Gastrocnemius medialis (tissue), 4 donors: ENCODE measurements at places on chromosomes 11 and 22.

- no peak for DNase-seq
Measured at GRCh38 chr11:82507288-82507687, 226.4 kb downstream of the FAM181B start.

- DNase-seq, result no peak
Measured at GRCh38 chr22:46115755-46116490, 34.4 kb upstream of the PPARA start.

DNA sequence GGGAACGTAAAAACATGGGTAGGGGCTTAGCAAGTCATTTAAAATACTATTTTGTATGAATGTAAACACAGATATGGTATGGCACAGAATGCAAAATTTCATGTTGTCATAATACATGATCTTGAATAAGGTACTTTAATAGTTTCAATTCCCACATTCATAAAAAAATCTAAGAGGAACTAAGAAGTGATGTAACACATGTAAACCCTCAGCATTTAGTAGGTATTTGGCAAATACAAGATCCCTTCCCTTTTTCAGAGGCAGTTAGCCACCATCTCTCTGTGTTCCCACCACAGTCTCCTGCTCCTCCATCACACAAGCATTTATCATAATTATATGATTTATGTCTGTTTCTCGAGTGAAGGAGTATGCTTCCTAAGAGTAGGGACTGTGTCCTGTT is 251.8 kb downstream of the TENM4 start:
- DNase-seq, result no peak

GRCh38 chr11:84558085-84558905 is 1068.8 kb downstream of the DLG2 start:
- DNase-seq, result no peak

DNA sequence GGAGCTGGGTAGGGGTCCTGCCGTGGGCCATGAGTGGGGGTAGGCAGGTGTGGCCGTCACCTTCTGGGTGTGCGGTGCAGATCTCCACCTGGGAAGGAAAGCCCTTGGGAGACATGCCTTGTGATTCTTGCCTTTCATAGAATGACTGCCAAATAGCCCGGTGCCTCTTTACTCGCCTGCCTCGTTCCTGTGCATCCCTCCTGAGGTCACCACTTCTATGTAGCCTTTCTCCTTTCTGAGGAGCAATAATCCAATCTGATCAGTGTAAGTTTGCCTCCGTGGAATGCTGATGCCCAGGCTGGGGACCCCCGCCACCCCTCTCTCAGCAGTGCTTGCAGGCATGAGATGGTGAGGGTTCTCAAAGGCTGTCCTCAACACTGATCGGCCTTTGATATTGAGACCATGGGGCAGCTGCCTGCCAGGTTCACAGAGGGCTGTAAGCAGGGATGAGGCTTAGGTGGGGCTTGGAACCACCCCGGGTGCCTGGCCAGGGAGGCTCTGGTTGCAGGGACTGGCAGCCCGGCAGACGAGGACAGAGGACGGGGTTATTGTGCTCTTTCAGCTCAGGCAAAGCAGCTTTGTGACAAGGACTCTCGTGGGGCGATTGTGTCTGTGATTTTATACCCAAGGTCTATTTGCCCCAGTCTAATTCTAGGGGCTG is 86.1 kb upstream of the WNT7B start:
- DNase-seq, result peak; percentile 66

GRCh38 chr11:40388097-40388818 is 1071.2 kb downstream of the LRRC4C start:
- DNase-seq, result no peak

- no peak for DNase-seq
Measured at GRCh38 chr11:82927264-82927880, 25.8 kb downstream of the DDIAS start.

DNA sequence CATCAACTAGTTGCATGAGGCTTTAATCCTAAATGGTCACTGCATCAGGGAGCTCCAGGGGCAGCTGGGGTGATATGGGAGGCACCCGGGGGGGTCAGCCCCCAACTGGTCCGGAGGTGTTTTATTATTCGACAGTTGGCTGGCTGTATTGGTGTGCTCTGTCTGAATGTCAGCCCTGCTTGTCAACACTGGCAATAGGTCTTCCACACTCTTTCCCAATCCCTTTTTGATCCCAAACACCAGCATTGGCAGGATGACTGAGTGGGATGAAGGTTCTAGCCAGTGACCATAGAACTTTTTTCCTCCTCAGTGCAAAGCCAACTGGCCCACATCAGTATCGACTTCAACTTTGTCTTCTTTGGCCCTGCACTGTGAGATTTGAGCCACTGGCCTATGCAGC is 8.9 kb upstream of the LDLRAD3 start:
- DNase-seq, result peak; percentile 43
